ENCODE measurements at places on chromosomes 5 and 9.

DNA sequence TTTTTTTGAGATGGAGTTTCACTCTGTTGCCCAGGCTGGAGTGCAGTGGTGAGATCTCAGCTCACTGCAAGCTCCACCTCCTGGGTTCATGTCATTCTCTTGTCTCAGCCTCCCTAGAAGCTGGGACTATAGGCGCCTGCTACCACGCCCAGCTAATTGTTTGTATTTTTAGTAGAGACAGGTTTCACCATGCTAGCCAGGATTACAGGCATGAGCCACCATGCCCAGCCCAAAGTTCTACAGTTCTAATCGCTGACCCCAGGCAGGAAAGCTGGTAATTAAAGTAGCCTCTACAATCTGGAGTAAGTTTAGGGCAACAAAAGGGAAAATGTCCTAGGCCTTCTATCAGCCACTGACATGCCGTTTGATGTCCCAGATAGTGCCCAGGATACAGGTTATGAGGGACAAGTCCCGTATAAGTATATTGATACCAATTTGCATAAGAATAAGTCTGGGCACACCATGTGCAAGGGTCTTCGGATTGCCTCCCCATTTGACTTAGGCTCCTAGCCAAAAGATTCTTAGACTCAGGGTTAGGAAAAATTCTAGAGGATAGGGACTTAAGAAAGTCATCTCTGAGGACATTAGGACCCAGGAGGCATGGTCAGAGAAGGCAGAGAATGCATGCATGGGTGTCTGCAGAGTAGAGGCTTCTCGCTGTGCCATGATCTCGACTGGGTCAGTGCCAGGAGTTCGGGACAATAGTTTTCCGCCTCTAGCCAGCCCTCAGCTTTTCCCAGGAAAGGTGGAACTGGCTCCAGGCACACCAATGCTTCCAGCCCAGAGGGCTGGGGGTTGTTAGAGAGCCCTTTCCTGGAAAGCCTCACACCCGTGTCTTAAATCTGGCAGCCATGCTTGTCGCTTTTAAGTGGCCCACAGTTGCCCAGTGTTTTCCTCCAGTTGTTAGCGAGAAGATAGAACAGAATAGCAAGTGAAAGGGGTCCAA, 1111.1 kb downstream of the TAF11L14 start:
- H3K36me3 ChIP-seq = no peaks in the 10 kb centered on the region
- peaks cover 43% of the 10 kb centered on the region for H3K4me1 ChIP-seq
- H3K27ac ChIP-seq = peak overlapping the region; percentile 98
- no peak for DNase-seq

- peaks cover 7% of the 10 kb centered on the region for H3K36me3 ChIP-seq
- no peak overlapping the region for H3K4me3 ChIP-seq
- peaks cover 38% of the 10 kb centered on the region for H3K27me3 ChIP-seq
- no peak overlapping the region for H3K27ac ChIP-seq
These were observed 18.2 kb downstream of the RUSC2 start for GRCh38 chr9:35508069-35508468.

- no peaks in the 10 kb centered on the region for H3K27me3 ChIP-seq
- no peaks in the 10 kb centered on the region for H3K36me3 ChIP-seq
- H3K27ac ChIP-seq = no peak overlapping the region
- H3K4me1 ChIP-seq = no peaks in the 10 kb centered on the region
- no peak for DNase-seq
These were observed 828.1 kb upstream of the GRAMD2B start for GRCh38 chr5:125595095-125595494.

- DNase-seq = no peak
- peaks cover 2% of the 10 kb centered on the region for H3K36me3 ChIP-seq
- H3K4me3 ChIP-seq = no peak overlapping the region
- H3K27me3 ChIP-seq = peaks cover 49% of the 10 kb centered on the region
- H3K27ac ChIP-seq = no peak overlapping the region
These were observed 35.7 kb downstream of the SLC6A3 start for GRCh38 chr5:1409381-1410110.

GRCh38 chr5:135745897-135746500, 88.5 kb upstream of the SLC25A48 start:
- H3K36me3 ChIP-seq = no peaks in the 10 kb centered on the region
- no peak overlapping the region for H3K27ac ChIP-seq
- no peaks in the 10 kb centered on the region for H3K4me1 ChIP-seq
